ENCODE measurements at places on chromosomes 3 and 15. TPM values are rescaled to one million over a fixed set of nuclear protein-coding genes. Genes with fewer than 3 reads are reported as not detected.

Gene ZNF860
- 0.86 TPM for total RNA-seq

Gene ANKRD63
- total RNA-seq, result not detected

Gene SOX14
- not detected for total RNA-seq

Gene CD80
- not detected for total RNA-seq

Gene SPSB4
- not detected for total RNA-seq

Gene OXTR
- total RNA-seq, result 310 TPM

Gene TMEM266
- not detected for total RNA-seq

Gene COL6A6
- total RNA-seq, result under 0.01 TPM

Gene CCDC13
- 0.64 TPM for total RNA-seq
